CD4-positive, alpha-beta T cell treated with Interleukin-15 for 1 hour (primary cell): ENCODE measurements at places on chromosomes 2 and 18.

DNA sequence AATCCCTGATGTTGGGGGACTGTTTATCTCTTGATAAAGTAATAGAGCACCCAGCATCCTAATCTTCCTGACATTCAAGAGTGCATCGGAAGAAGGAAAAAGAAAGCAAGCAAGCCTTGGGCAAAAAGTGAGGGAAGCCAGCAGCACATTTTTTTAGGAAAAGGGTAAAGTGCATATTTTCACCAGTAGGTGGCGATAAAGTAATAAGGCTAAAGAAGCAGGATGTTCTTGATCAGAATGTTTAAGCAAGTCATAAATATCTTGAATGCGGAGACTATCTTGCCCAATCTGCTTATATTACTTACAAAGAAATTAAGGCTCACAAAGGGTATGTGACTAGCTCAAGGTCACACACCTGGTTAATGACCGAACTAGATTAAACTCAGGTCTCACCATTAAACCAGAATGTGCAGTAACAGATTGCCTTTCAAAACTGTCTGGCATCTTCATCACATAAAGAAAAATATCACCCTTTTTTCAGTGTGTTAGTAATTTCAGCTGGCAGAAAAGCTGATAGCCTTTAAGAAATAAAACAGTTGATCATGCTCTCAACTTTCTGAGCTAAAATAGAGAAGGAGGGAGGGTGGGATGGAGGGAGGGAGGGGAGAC is 83.8 kb downstream of the VIT start:
- no peak for DNase-seq

DNA sequence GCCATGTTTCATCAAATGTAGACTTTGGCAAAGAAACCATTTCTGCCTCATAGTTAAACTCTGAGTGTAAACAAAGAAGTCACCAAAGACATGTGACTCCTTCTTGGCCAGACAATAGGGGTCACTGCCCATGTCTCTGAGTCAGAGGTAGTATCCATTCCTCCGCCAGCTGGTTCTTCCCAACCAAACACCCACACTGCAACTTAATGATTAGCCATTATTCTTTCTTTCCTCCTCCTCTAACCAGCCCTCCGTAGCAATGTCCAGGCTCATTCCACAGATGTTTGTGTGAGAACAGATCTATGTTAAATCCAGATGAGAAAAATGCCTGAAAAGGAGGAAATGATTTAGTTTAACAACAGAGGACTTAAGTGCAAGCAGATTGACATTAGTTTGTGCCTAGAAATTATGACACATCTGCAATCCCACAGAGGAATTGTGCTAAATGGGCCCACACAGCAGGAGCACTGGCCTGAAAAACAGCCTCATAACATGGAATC is 127.9 kb upstream of the SH3BP4 start:
- DNase-seq = no peak

- DNase-seq = no peak
Measured at GRCh38 chr18:31646332-31647126, 37.9 kb downstream of the B4GALT6 start.

- no peak for DNase-seq
Measured at GRCh38 chr2:11004199-11004598, 92.5 kb downstream of the KCNF1 start.

DNA sequence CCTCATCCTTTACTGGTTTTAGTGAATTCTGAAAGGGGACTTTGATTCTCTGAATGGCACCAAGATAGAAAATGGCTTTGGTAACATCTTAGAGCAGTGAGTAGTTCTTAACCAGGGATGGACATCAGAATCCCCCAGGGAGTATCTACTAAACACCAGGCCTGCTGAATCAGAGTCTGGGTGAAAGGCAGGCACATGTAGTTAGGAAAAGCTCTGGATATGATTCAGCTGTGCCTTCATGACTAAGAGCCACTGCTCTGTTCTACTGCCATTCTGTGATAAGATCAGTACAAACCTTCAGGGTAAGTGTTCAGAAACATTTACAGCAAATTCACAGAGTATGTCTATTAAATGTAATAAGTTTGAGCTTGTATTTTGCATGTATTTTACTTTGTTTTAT is 46.2 kb upstream of the B3GNT2 start:
- no peak for DNase-seq

GRCh38 chr2:54977149-54977548 is 73.1 kb downstream of the RTN4 start:
- no peak for DNase-seq

DNA sequence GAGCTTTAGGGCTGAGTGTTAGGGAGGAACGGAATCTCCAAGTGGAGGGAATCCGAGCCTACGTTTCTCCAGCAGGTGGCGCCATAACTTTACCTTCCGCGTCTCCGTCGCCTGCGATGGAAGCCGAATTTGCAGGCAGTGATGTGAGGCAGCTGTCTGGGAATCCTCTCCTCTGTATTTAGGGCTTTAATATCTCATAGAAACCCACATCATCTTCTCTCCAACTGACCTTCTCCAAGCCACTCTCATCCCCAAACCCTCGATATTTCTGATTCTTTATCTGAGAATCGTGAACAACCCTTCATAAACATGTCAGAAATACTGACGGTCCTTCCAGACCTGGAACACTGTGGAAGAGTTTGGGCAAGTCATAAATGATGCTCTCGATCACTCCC is 27.5 kb downstream of the SIX2 start:
- DNase-seq = peak; percentile 31

DNA sequence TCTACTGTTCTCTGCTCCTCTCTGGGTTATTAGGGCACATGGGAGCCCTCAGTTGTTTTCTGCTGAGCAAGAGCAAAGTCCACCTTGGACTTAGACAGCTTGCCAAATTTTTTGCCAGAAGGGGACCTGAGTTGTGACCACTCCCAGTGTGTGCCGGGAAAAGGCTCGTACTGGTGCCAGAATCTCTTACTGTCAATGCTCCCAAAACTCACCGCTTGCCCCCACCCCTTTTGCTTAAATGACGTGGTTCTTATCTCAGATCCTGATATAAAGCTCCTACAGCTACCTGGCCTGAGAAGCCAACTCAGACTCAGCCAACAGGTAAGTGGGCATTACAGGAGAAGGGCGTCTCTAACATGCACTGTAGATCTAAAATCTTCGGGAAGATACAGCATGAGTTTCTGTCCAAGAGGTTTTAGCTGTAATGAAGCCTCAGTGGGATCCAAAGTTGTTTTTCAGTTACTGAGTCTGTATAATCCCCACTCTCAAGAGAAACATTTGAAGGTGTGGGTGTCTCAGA is at the start of gene REG1A:
Gene REG1A, plus strand, starts transcription at position 295 of the 520 bp plus-strand sequence. CDS start 374 bp downstream, outside the sequence.
- no peak for DNase-seq

- DNase-seq = no peak
Measured at GRCh38 chr2:201176081-201176481, 6.9 kb upstream of the CASP10 start.

DNA sequence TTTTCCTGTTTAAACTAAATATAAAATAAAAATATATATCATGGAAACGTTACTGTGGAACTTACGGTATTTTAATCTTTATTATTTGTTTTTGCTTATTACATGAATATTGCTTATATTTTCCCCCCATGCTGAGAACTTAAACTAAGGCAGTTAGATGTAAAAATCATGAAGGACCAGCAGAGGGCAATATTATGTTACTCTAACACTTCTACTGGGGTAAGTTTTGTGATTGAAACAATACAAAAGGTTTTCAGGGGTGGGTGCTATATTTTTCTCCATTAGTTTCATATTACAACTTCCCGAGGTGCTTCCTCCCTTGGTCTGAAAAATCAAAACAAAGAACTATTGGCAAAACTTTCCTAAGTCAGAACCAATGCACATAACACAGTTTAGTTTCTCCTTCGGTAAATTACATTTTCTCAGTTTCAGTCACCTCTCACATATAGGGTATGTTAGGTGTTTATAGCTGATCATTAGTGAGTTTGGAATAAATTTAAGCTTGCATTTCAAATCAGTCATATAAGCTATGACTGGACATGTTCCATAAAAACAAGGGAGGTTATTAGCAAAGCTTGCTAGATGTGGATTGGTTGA is 54.8 kb downstream of the ZNF407 start:
- no peak for DNase-seq

- no peak for DNase-seq
Measured at GRCh38 chr18:3950668-3951404, 500.9 kb downstream of the TGIF1 start.

DNA sequence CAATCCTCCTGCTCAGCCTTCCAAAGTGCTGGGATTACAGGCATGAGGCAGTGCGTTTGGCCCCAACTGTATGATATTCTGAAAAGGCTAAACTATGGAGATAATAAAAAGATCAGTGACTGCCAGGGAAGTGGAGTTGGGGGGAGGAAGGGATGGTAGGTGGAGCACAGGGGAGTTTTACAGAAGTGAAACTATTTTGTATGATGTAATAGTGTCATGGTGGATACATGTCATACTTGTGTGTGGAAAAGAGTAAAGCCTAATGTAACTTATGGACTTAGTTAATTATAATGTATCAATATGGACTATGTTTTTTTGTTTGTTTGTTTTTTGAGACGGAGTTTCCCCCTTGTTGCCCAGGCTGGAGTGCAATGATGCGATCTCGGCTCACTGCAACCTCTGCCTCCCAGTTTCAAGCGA is 2.9 kb upstream of the GGCX start:
- DNase-seq = peak; percentile 28

- no peak for DNase-seq
Measured at GRCh38 chr18:2780750-2781149, 66.1 kb upstream of the EMILIN2 start.
